Bronchial epithelial cell (primary cell): ENCODE measurements at places on chromosomes 2 and 18. TPM values are rescaled to one million over a fixed set of nuclear protein-coding genes. Genes with fewer than 3 reads are reported as not detected.

The DYNAP gene
- total RNA-seq, result not detected in 2 replicates

The CENPA gene
- 0.26 TPM in 1 of 2 replicates, not detected in the other for total RNA-seq

The ACADL gene
- 0.26 and 0.38 TPM in 2 replicates for total RNA-seq

The CFAP65 gene
- total RNA-seq, result not detected in 2 replicates

The SP140L gene
- total RNA-seq, result 1.6 and 3.6 TPM in 2 replicates

The C1GALT1C1L gene
- not detected in 2 replicates for total RNA-seq

The KYNU gene
- 30.3 and 31.4 TPM in 2 replicates for total RNA-seq

The PLB1 gene
- 1.5 and 1.6 TPM in 2 replicates for total RNA-seq

DNA sequence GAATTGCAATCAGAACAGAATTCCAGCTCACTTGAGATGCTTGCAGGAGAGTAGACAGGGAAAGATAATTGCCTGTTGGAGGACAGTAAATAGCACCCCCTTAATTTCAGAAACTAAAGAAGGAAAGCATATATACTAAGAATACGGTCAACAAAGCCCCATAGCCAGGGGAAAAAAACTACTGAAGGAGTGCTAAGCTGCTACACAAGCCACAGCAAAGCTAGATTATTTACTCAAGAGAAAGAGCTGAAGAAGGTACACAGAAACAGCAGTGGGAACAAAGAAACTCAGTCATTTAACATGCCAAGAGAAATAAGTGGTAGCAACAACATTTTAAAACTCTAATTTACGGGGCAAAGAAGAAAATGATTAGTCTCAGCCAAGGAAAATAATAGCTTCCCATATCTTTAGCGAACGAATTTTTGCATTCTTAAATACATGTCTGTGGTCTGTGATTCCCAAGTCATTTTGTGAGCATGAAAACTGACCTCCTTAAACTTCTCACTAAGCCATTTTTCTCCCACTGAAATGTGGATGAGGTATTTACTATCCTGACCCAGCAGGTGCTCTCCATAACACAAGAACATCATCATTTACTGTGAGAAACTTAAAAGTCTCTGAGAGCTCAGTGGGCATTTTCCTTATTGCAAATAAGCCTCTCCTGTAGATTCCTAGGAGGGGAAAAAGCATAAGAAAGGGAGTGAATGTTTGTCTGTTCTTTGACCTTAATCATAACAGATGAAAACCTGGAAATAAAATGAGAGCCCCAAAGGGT lies 196.0 kb downstream of the PAX3 start:
- no peak for DNase-seq

DNA sequence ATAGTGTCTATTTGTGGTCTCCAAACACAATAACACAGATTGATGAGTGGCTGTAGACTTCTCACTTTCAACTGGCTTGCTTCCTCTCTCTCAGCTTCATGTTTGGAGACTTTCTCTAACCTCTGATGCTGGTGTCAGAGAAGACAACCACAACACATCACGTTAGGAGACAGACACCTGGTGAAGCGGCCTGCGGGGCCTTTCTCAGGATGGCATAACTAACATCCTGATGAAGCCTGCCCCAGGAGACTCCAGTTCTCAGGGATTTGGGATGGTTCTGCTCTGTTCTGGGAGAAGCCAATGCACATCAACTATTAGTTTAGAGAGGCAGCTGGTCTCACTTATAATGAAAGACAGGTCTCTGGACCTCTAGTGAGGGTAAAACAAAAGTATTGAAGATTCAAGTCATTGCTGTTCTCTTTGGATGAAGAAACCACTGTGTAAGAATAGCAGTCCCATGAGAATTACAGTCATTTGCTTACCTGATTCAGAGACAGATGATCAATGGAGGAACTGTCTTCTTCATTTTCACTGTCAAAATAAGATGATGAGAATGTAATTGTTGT lies 2.0 kb downstream of the IL1A start:
- DNase-seq, result no peak

DNA sequence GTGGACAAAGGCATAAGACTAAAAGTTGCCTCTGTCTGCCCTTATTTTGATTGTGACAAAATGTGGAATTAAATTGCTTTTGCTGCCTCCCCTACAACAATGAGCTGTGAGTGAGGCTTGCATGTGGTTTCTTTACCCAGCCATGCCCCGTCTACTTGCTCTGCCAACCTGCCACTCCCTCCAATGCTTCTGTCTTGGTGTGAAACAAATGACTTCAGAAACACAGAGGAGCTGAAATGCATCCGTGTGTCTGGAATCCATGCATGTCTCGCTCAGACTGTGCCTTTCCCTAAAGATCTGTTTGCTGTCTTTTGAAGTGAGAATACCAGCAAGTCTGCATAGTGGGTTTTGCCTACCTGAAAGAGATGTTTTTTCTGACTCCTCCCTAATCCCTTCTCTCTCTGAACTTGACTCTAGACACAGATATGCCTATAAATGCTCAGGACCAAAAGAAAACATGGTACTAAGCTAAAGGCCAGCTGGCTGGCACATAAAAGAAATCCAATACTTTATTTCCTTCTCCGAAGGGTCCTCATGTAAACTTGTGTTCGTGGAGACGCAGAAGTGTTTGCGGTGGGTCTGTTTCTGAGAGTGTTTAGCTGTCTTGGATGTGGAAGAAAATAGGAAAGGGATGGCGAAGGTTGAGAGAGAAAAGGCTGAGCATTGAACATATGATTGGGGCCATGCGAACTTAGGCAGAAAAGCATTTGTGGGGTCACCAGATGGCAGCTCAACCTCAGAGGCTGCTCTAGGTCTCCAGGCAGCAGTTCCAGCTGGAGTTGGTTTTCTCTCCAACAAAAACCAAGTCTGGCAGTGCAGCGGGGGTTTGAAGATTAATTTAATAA lies 120.5 kb downstream of the CCBE1 start:
- DNase-seq, result no peak

DNA sequence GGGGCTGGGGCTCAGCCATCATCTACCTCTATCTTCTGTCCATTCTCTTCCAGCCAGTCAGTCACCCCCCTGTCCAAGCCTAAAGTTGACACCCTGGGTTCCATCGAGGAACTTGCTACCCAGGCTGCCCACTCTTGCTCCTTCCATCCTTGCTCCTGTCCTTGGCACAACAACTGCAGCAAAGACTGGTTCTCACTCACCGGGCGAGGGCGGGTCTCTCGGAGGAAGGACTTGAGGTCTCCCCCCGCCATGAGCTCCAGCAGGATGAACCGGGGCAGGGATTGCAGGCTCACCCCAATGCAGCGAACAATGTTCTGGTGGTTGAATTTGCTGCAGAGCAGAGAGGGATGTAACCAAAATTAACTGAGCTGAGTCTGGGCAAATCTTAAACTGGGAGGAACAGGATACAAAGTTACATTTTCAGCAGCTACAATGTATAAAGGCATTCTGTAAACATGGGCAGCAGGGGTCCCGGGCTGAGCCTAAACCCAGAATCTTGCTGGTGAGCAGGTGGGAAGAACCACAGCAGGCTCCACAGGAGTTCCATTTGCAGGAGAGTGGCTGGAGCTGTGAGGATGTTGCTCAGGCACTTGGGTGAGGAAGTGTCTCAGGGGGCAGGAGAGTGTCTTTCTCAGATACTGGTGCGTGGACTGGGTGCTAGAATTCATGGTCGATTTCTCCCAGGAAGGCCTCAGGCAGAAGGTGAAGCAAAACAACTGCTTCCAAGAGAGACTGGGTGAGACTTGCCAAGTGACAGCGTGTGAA lies 105.5 kb downstream of the CLIP4 start:
- no peak for DNase-seq

GRCh38 chr2:181937473-181937872 lies 45.9 kb downstream of the ITPRID2 start:
- DNase-seq, result no peak

GRCh38 chr2:68274022-68274421 lies 21.7 kb upstream of the PPP3R1 start:
- DNase-seq, result no peak

DNA sequence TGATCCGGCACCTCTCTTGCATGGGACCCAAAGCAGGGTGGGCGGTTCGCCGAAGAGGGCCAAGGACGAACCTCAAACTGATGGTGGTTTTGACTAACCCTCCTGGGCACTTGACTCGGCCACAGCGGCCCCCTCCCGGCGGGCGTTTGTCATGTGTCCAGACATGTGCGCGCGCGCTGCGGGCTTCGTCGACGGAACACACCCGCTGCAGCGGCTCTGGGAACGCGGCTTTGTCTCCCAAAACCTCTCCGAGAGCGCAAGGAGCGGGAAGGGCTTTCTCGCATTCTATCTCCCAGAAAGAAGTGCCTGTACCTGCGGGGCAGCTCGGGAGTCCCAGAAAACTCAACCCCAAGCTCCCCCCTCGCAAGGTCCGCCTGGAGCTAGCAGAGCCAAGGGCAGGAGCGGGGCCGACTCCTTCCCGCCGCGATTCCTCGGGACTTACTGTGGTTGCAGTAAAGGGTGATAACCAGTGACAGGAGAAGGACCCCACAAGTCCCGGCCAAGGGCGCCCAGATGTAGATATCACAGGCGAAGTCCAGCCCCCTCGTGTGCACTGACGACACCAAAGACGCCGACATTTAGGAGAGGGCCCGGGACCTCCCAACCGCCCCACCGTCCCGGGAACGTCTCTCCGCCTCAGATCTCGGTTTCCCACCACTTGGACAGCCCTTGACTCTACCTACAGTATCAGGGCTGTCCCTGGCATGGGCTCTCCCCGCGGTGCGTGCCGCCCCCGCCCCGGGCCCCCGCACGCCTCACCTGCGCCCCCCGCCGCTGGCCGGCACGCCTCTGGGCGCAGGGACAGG lies 1.6 kb downstream of the CD8A start:
- DNase-seq, result no peak

GRCh38 chr2:100293341-100294161 lies 28.8 kb downstream of the LONRF2 start:
- DNase-seq, result peak; percentile 28

DNA sequence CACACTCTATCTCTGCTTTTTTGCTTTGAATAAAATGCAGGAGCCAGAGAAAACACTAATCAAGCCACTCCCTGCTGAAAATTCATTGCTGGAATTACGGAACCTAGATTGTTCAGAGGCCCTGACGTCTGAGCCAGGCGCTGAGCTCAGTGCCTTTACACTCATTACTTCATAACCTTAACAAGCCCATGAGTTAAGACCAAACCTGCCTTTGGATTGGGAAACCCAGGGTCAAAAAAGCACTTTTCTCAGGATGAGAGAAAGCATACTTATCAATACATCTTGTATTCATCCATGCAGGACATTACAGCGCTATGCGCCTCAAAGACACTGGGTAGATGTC lies 762 bp downstream of the INO80C start:
- peak; percentile 64 for DNase-seq

DNA sequence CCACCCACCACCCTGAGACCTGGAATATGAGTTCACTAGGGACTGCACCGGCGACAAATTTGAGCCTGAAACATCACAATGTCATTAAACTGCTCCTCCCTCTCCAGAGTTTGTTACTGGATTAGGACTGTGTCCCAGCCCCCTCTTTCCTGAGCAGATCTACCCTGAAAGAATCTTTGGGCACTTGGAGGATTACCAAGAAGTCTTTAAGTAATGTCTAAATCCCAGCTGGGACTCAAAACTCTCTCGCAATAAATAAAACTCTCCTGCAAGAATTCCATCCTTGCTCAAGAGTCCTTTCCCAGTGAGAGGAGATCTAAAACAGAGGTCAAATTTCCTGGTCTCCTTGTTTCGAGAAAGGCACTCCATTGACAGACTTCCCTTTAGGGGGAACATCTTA lies 20.9 kb downstream of the GKN2 start:
- no peak for DNase-seq

DNA sequence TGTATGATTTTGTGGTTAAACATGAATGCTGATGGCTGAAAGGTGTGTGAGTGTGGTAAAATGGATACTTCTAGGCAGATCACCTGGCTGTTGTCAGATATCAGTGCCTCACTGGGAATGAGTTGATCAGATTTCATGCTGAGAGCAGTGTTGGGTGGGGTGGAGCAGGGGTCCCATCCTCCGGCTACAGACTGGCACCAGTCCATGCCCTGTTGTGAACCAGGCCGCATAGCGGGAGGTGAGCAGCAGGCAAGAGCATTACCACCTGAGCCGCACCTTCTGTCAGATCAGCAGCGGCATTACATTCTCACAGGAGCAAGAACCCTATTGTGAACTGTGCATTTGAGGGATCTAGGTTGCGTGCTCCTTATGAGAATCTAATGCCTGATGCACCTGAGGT lies 78.7 kb downstream of the GLI2 start:
- DNase-seq, result no peak

GRCh38 chr2:207768168-207768865 lies 1.4 kb downstream of the FZD5 start:
- DNase-seq, result no peak

- no peak for DNase-seq
Measured at GRCh38 chr2:44119878-44120277, 48.8 kb upstream of the PPM1B start.

DNA sequence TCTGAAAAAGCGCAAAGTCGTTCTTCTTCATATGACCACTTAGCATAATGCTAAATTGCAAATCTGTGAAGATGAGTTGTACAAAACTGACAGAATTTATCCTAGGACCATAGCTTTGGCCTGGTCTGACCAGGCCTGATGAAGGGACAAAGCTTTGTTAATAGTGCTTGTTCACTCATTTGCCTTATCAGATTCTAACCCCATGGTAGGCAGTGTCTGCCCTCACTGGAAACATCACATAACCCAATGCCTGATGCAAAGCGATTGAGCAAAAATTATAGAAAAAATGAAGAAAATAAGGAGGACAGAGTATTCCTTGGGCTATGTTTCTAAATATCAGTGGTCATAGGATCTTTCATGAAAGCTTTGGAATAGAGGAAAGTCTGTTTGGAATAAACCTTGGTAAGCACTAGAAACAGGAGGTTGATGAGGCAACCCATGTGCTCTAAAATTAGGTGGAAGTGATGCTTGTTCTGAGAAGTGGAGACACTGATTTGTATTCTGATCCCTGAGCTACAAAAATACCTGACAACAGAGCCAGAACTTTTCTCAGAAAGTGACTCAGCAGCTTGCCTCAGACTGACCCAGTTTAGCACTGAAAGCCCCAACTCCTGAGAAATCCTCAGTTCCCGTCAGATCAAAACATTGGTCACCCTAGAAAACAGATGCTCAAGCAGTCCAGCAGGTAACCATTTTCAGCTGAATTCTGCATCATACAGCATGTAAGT lies 131.4 kb upstream of the MAPRE2 start:
- no peak for DNase-seq

GRCh38 chr2:49861821-49862220 lies 707.5 kb upstream of the FSHR start:
- peak; percentile 1 for DNase-seq

DNA sequence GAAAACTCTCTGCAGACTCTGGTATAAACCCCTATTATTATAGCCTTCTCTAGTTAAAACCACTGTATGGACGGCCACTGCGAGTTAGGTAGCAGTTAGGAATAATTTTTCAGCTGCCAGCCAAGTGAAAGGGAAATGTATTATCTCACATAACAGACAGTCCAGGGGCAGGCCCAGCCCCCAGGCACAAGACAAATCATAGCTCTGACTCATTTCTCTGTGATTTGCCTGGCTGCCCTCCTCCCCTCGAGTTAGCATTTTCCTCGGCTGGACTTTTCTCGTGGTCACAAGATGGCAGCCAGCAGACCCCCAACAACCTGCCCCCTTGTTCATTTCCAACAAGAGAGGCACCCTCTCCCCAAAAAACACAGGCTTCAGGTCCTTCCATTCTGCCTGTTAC lies 10.5 kb downstream of the VIT start:
- peak; percentile 47 for DNase-seq

GRCh38 chr2:200863782-200864175 lies 679 bp downstream of the CLK1 start:
- no peak for DNase-seq

GRCh38 chr2:47002480-47003381 lies 87.1 kb upstream of the MCFD2 start:
- DNase-seq, result peak; percentile 69

GRCh38 chr2:200814276-200814815 lies 2.6 kb downstream of the BZW1 start:
- DNase-seq, result no peak

GRCh38 chr2:123563515-123563914 lies 461.6 kb upstream of the CNTNAP5 start:
- DNase-seq, result peak; percentile 1
